ENCODE measurements at places on chromosomes 2 and 18. TPM values are rescaled to one million over a fixed set of nuclear protein-coding genes. Genes with fewer than 3 reads are reported as not detected.

UGT1A4 gene
- not detected for total RNA-seq

DNA sequence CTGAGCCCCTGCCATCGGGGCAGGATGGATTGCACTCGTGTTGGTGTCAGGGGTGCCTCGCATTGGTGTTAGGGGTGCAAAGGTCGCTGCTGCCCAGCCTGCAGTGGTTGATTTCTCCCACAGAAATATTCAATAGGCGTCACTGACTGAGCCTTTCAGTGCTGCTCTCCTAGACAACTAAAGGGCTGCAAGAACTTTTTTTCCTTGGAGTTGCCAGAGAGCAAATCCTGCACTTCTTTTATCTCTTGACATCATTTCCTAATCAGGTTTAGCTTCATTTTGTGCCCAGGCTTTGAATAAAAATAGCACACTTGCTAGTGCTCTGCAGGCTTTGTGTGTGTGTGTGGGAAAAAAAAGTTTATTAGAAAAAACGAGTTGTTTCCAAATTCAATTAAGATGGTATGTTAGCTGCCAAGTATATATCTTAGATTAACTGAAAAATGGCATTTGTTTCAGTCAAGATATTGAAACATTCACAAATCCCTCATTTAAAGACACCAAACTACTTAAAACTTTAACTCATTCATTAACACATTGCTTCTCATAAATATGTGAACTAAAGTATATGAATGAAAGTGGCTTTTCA, 125.6 kb downstream of the SOCS6 start:
- no peak for DNase-seq

DNA sequence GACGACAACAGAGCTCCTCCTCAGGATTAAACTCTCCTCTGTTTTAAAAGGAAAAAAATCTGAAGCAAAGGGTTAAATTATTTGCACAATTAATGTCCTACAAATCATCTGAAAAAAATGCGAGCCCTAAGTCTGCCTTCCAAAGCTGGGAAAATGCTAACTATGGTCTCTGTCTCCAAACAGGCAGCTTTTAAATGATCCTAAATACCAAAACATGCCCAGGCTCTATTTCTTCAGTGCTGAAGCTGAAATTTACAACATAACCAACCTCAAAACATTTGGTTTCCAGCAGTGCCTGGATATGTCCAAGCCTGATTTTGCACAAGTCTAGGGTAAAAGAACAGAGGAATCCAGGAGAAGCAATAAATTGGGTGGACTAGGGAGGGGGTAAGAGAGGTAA, 57.2 kb downstream of the LBH start:
- DNase-seq: no peak

DNA sequence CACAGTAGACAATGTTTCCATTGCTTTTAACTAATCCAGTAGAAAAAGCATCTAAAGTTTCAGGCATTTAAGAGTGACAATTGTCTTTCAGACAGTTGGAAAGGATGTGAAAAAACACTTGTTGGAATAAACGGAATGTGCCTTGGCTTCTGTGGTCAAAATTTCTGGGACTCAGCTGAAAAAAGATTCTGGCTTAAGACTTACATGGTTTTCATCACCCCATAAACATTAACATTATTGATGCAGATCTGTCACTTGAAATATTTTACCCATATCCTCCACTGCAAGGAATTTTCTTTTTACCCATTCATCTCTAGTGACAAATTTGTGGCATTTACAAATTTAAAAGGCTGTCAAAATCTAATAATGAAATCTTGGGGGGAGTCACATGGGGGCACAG, 166.0 kb downstream of the SRBD1 start:
- peak; percentile 48 for DNase-seq

GRCh38 chr2:152627351-152627957, 89.8 kb downstream of the PRPF40A start:
- peak; percentile 67 for DNase-seq

GRCh38 chr2:226649871-226650660, 149.6 kb downstream of the IRS1 start:
- peak; percentile 98 for DNase-seq

All from GM23248 (cell line).